Bone marrow (tissue), 2 donors: ENCODE measurements at places on chromosomes 1 and 21.

DNA sequence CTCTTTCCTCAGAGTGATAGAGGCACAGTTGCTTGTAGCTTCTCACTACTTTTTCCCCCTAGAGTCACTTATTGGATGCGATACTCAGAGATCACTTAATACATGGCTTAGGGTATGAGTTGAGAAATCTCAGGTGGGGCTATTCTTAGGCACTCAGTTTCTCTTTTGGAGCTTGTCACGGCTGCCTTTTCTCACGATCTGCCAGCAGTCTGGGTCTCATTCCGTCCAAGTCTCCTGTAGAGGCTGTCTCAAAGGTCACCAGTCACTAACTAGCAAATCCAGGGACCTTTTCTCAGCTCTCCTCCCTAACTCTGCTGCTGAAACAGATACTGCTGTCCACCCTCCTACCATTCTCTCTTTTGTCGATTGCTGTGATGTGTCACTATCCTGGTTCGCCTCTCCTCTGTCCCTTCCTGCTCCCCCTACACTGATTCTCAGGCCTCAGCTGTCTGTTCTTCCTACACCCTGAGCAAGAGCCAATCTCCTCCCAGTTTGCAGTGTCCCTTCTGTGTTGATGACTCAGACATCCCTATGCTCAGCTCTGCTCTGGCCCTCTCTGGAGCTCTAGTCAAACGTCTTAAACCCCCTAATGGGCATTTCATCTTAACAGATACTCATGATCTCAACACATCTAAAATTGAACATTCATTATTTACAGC is 12.4 kb downstream of the ATP1A2 start:
- DNase-seq = no peak

- DNase-seq = no peak
Observed at GRCh38 chr1:47759936-47760629, 237.1 kb downstream of the TRABD2B start.

DNA sequence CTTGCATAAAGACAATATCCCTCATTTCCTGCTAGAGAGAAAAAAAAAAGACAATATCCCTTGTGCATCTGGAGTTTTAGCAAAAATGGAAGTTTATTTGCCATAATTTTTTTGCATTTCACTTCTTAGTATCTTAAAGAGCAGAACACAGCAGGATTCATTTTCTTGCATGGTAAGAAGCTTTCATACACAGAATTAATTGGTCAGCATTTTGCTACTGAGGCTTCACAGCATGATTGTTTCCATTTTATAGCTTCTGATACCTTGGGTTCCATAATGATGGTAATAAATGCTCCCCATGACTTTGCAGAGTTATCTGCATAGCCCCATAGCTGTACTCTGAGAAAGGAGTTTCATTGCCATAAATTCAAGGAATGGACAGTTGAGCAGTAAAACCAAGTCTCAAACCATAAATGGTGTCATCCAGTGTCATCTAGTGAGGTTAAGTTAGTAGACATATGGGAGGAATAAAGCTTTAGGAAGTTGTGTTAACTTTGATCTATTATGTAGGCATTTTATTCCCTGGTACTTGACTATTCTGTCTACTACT is 88.8 kb upstream of the PLD5 start:
- no peak for DNase-seq

DNA sequence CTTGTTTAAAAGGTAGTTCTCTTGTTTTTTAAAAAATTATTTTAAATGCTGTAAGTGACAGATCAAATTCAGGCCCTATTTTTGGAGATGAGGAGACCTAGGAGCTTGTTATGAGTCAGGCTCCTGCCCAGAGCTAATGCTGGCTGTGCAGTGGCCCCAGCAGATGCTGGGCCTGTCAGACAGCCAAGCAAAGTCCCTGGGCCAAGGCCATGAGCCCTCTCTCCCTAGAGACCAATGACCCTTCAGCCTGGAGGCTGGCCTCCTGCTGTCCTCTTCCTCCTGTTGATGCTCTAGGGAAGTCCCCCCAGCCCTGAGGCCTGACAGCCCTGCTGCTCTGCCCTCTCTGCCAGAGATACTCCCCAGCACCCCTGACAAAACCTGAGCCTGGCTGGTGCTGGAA is 128.1 kb upstream of the CTTNBP2NL start:
- DNase-seq = no peak

DNA sequence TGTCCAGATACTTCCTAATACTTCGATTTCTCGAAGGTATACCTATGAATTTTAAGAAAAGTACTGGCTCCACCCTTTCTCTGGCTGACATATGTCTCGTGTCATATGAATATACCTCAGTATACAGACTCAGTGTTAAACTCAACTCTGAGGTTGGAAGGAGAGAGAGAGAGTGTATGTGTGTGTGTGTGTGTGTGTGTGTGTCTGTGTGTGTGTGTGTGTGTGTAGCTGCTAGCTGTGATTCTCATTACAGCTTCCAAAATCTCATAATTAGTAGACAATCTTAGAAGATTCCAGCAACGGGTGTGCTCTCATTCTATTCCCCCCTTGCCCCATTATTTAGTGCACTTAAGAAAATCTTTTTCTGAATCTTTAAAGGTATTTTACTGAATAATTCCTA is 380.3 kb upstream of the B3GALT2 start:
- no peak for DNase-seq

- DNase-seq = no peak
Observed at GRCh38 chr1:16046842-16047241, 3.3 kb downstream of the CLCNKB start.

DNA sequence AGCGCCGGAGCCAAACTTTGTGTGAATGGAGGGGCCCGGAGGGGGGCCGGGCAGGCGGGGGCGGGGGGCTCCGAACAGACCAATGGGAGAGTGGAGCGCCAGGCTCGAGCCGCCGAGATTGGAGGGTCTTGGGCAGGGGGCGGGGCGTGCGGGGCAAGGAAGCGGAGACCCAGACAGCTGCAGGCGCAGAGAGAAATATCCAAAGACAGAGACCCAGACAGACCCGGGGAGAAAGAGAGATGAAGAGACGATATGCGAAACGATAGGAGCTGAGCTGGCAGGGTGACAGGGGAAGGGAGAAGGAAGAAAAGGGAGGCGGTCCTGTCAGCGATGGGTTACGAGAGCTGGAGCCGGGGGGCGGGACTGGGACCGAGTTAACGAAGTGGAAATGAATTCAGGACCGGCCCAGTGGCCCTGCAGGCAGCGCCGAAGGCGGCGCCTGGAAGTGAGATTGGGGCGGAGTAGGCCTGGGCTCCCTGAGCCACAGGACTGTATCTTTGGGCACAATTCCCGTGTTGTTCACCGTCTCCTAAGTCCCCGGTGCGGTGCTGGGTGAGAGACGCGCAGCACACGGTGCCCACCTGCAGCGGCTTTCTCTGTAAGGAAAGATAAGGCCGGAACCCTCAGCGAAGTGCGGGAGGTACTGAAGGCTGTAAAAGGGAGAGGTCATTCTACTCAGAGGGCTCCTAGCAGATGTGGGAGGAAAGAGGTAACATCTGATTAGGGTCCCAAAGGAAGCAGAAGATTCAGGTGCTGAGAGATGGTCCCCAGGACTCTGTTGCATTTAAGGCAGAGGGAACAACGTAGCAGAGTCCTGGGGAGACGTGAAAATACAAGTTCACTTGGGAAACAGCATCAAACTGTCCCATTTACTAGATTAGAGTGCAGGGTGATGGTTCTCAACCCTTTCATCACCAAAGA is 543 bp upstream of the KCNJ10 start:
- DNase-seq = no peak

DNA sequence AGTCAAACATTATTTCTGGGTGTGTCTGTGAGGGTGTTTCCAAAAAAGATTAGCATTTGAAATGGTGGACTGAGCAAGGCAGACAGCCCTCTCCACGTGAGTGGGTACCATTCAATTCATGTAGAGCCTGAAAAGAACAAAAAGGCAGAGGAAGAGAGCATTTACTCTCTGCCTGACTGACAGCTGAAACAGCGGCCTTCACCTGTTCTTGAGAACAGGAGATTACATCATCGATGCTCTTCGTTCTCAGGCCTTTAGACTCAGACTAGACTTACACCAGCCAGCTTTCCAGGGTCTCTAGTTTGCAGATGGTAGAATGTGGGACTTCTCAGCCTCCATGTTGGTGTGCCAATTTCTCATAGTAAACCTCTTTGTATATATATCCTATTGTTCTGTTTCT is 302.3 kb downstream of the BACH1 start:
- no peak for DNase-seq

DNA sequence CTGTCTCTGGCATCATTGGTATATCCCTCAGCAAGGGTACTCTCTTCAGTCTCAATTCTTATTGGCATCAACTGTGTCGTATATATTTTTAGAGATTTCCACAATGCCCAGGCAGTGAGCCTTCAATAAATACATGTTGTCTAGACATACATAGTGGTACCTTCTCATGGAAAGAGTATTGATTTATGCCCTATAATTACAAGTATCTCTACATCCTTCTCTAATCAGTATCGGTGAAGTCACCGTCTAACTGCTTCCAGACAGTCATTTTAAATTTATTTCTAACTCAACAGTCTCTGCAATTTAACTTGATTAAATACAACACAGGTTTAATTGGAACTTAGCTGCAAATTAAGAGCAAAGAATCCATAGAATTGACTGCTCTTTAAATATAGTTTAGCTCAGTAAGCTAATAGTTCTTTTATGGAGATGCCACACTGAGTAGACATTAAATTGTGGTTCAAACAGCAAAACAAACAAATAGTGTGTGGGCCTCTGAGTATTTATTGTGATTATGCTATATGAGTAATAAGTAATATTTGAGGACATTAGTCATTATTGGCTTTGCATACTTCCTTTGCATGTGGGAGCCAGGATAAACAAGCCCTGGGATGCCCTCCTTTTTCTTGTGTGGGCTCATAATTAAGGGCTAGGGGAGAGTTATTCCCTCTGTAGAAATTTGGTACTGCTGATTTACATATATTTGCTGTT is 126.9 kb upstream of the DUSP10 start:
- no peak for DNase-seq

- DNase-seq = no peak
Observed at GRCh38 chr1:41880261-41880660, 38.5 kb downstream of the HIVEP3 start.

DNA sequence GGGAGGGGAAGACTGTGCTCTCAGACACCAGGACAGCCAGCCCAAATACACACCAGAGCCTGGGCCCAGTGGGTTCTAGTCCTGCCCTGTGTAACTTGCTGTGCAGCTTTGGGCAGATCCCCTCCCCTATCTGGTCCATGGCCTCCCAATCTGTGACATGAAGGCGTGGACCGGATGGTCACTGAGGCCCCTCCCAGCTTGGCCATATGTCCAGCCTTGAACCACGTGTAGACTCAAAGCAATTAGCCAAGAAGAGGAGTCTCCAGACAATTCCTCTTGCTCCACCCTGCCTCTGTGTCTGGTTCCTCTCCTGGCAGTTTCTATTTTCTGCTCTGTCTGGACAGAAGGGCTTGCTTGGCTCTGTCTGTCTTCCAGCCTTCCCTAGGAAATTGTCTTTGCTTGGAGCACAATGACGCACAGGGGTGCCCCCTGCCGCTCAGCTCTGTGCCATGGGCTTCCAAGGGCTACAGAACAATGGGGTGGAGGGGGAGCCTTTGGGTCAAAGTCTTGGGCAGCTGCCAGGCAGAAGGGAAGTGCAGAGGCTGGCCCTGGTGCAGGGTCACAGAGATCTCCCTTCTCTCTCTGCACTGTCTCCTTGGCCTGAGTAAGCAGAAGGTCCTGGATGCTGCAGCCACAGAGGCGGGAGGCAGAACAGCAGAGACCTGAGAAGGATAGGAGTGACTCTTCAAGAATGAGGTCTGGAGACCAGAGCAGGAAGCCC is 66.1 kb downstream of the TENT5C start:
- no peak for DNase-seq

DNA sequence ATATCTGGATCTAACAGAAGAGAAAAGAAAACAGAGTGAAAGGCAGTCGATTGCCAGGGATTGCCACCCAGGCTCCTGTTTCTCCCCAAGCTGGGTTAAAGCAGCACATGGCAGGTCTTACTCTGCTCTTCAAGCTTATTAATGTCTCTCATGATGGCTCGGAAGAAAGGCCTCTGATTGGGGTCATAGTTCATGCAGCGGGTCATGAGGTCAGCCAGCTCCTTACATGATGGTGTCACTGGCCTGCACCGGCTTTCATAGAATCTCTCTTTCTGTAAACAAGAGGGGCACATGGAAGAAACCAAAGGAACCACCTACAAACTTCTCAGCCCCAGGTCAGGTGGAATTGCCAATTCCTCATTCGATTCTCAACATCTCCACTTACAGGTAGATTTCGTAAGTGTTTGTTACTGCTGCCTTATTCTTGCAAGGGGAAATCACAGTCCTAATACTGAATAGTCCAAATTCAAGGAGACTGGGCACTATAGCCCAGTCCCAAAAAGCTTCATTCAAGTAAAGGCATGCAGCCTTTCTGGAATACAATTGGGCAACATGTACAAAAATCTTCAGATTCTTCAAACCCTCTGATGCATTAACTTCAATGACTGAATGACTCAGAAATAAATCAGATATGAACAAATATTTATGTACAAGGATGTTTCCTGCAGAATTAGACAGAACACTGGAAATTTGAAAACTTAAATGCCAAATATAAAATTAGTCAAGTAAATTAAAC is 96.6 kb downstream of the RAVER2 start:
- no peak for DNase-seq

DNA sequence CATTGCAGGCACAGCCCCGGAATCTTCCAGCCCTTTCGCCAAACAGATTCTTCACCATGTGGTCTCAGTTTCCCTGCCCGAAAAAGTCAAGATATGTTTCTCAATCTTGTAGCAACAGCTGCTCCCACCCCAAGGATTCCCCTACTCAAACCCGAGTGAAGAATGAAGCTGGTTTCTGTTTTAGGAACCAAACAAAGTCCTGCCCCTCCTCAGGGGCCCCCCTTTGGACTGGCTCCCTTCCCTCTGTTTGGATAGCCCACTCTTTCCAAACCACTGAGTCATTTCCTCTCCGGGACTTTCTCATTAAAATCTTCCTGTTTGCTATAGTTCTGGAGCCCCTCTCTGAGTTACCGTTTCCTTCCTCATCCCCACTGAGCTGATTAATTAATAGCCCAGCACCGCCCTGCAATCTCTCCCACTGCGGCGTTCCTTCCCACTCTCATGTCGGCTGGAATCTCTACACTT is 100.9 kb downstream of the TSEN15 start:
- DNase-seq = peak; percentile 85

- no peak for DNase-seq
Observed at GRCh38 chr1:226446094-226446493, 38.2 kb upstream of the PARP1 start.

DNA sequence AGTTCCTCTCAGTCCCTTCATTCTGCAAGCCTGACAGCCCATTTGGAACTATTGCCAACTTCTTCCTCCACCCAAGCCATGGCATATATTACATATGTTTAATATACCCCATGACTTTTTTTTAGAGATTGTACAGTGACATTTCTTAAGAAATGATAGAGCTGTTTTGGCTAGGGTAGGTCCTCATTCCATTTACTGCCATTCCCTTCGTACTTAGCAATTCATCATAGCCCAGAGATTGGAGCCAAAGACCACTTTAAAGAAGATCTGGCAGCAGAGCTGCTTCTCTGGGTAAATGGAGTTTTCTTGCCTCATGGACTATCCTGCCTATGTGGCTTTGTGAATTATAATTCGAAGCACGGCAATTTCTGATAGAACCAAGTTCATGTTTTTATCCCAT is 93.4 kb downstream of the ST3GAL3 start:
- no peak for DNase-seq
